Brain (organoid and tissue), 16 donors: ENCODE measurements at places on chromosomes 7 and 10.
A peak's percentile ranks its signal among the peaks of the same experiment; 100 is the strongest.

- no peak for DNase-seq
Observed at GRCh38 chr7:51314726-51315125, 1.9 kb downstream of the COBL start.

GRCh38 chr7:88214456-88214855 lies 5.4 kb downstream of the SRI start:
- no peak for DNase-seq

DNA sequence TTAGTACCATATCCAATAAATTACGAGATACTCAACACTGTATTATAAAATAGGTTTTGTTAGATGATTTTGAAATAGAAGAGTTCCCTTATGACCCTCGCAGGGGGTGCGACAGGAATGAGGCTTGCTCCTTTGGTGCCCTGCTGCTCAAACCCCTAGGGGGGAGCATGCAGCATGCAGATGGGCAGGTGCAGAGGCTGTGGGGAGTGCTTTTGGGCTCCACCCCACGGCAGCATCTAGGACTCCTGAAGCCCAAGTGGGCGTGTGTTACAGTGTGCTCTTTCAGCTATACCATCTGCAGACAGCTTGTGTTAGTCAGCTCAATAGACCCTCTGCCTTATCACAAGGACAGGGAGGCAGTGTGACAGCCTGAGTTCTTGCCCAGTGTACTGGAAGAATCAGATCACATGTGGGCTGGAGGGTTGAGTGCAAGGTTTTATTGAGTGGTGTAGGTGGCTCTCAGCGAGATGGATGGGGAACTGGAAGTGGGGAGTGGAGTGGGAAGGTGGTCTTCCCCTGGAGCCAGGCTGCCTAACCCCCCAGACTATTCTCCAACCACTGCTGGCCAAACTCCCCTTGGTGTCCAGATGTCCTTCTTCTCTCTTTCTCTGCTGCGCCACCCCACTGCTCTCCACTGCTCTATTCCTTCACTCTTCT lies 3.1 kb upstream of the MRC1 start:
- DNase-seq: no peak

DNA sequence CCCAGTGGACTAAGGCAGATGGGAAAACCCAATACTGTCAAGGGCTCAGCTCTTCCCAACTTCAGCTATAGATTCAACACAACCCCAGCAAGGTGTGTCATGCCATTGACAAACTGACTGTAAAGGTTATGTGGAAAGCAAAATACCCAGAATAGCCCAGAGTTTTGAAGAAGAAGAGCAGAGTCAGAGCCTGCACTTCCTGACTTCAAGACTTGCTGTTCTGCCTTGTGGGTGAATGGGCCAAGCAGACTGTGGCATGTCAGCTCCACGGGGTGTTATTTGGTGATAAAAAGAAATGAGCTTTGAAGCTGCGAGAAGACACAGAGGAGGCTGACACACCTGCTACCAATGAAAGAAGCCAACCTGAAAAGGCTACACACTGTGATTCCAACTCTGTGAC lies 89.7 kb downstream of the NKX6-2 start:
- DNase-seq: no peak

DNA sequence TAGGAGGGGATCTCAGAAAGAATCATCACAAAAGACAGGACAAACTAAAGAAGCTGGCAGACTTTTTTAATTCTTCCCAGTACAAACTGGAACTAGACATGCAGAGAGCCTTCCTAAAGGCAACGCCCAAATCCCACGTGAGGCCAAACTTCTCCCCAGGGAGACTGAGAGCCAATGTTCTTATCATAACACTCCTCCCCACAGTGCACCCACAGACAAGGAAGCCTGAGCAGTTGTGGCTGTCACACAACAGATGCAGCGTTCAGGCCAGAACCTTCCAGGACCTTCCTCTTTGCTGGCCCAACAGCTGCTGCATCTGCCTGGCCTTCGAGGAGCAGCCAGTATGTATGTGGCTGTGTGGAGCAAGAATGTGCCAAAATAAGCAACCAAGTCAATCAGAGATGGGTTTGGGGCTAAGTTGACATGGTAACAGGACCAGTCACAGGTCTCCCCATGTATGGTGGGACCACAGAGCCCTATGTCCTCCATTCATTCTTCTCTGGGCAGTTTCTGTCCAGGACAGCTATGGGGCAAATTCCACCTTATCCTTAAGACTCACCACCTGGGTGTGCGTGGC lies 34.9 kb downstream of the SRPK2 start:
- DNase-seq: no peak

- no peak for DNase-seq
Observed at GRCh38 chr7:68800316-68800715, 798.0 kb upstream of the AUTS2 start.

GRCh38 chr7:88357781-88358525 lies 51.3 kb upstream of the STEAP4 start:
- DNase-seq: no peak

GRCh38 chr10:62817121-62817765 lies 1.1 kb upstream of the EGR2 start:
- DNase-seq: peak; percentile 39

DNA sequence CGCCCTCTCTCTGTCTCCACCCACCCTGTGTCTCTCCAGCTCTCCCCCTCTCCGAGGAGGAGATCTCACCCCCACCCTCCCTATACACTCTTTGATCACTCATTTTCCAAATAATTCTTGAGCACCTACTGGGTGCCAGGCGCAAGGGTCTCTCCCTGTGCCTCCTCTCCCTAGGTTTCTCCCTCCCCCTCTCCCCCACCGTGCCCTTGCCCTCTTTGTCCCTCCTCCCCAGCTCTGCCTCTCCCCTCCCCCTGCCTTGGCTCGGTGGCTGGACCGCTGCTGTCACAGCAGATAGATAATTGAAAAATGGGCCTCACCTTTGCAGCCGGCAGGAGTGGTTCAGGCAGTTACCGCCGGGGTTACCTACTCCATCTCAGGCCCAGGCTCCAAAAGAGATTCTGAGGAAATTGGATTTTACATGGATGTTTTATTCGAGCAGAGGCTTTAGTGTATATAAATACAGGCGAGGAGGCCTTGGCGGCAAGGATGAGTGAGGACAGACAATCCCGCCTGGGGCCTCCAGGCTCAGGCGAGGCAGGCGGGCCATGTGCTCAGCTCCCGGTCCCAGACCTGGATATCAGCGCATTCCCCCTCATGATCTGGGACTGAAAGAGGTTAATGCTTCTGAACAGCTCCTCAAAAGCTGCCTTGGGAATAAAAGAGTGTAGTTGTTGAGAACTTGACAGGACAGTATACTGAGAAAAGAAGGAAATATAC lies 60.8 kb upstream of the BTRC start:
- DNase-seq: peak; percentile 29

- no peak for DNase-seq
Observed at GRCh38 chr10:16832351-16833080, 15.3 kb upstream of the RSU1 start.

- no peak for DNase-seq
Observed at GRCh38 chr7:137563981-137564380, 220.4 kb upstream of the PTN start.

GRCh38 chr10:59752278-59752940 lies 846 bp downstream of the MRLN start:
- DNase-seq: no peak

- DNase-seq: no peak
Observed at GRCh38 chr7:290554-291372, 793 bp downstream of the FOXL3 start.

GRCh38 chr7:32905175-32905662 lies 13.7 kb upstream of the KBTBD2 start:
- DNase-seq: peak; percentile 78

DNA sequence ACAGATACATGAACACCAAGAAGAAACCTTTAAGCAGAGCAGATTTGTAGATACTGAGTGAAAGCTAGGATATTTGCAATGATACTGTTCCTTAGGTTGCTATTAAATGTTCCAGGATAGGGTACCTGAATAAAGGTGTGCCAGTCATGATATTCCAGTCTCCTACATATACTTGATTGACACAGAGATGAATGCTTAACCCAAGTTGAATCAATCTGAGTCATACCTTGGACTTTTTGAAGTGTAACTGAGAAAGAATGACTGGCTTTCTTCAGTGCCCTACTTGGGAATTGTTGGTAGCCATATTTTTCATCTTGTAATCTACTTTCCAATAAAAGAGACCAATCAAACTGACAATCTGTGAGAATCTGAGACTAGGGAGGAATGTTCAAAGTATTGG lies 805.7 kb upstream of the GHITM start:
- no peak for DNase-seq

GRCh38 chr7:6705959-6706665 lies 635 bp downstream of the ZNF12 start:
- DNase-seq: no peak

- no peak for DNase-seq
Observed at GRCh38 chr7:158765020-158765419, 60.4 kb upstream of the NCAPG2 start.

DNA sequence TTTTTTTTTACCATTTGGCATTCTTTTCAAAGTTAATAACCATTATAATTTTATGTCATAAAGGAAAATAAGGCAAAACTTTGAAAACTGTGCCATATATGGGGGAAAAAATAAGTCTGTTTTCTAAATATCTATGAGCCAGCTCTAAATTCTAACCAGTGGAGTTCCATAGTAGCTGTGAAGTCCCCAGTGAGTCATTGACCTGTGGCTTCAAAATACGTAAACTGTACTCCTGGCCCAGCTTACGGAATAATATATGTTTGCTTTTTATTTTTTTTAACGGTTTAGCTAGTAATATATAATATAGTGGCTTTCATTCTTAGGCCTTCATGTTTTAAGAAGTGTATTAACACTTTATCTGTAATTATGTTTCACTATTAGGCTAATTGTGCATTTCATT lies 20.5 kb downstream of the ZRANB1 start:
- no peak for DNase-seq

- DNase-seq: no peak
Observed at GRCh38 chr7:31065021-31065593, 13.0 kb downstream of the ADCYAP1R1 start.

- no peak for DNase-seq
Observed at GRCh38 chr7:134694767-134695166, 48.1 kb downstream of the BPGM start.

DNA sequence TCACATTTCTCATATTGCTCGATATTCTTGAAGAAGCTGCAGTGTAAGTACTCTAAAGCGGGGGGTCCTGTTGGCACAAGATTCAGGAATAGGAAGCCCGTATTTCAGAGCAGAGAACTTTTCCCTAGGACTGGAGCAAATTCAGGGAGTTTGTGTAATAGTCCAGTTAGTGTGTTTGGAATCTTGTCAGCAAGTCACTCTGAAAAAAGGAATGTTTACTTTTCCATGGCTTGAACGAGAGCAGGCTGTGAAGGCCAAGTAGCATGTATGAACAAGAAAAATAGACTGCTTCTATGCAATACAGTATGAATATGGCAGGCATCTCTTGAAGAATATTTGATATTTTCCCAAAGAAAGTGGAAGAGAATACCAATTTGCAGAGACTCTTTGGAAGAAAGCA lies 39.8 kb downstream of the CDC123 start:
- DNase-seq: no peak

DNA sequence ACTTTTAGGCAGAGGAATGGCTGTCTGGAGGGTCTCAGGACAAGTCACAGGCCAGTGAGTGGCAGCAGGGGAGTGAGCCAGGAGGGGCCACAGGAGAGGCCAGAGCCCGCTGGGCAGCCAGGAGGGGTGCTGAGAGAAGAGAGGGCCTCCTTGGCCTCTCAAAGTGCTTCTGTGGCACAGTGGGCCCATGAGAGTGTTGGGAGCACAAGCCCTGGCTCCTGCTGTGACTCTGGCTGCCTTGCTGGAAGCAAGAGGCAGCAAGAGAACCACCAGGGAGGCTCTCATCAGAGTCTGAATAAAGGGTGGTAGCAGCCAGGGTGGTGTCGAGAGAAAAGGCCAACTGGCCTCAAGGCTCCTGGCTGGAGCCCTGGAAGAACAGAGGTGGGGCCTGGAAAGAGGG lies 91.1 kb downstream of the VOPP1 start:
- DNase-seq: no peak

- DNase-seq: no peak
Observed at GRCh38 chr10:21398563-21399231, 126.8 kb downstream of the SKIDA1 start.

DNA sequence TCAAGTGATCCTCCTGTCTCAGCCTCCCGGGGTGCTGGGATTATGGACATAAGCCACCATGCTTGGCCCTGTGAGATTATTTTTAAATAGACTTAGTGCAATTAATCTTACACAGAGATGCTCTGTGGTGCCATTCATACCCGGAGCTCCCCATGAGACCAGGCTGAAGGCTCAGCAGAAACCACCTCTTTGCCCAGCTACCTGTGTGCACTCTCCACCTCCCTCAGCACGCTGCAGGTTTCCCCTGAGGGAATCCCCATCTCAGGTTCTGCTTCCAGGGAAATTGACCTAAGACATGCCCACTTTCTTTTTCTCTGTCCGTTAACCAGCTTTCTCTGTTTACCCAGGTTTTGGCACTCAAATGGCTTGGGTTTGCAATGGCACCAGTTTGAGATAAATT lies 260.5 kb downstream of the SFMBT2 start:
- DNase-seq: no peak

DNA sequence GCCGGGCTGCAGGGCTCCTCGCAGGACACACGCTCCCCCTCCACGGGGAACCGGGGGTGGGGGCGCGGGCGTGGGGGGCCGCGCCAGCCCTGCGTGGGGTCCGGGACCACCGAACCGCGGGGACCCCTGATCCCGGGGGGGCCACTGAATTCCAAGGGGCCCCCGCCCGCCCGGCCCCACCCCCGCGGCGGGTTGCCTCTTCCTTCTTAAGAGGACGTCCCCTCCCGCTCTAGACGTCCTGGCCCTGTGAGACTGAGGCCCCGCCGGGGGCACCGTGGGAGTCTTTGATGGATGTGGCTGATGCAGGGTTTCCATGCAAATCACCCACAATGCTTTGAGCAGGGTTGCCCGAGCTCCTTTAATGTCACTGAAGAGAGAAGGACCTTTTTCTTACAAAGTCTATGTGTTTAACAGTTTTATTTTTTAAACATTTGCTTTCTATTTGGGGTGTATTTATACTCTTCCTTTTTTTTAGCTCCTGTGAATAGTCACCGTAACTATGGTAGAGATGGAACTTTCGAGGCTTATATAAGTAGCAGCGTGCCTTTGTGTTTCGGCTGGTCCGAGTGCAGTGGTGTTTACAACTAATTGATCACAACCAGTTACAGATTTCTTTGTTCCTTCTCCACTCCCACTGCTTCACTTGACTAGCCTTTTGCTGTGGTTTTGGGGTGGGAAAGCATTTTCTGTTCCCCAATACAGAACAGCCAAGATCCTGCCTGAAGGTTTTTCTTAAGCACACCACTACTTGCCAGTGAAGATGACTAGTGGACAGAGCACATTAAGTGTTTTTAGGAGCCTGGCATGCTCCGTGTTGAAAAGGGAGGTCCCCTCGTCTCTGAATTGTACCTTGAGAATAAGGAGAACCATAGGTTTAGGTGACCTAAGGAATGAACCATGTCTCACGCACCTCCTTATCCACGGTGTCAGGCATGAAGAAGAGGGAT lies 44.8 kb downstream of the PDIA4 start:
- DNase-seq: peak; percentile 96
